Naive thymus-derived CD8-positive, alpha-beta T cell (primary cell): ENCODE measurements at places on chromosomes 4 and X. TPM values are rescaled to one million over a fixed set of nuclear protein-coding genes. Genes with fewer than 3 reads are reported as not detected.
A peak's percentile ranks its signal among the peaks of the same experiment; 100 is the strongest.

- H3K36me3 ChIP-seq, result no peaks in the 10 kb centered on the region
- peaks cover 27% of the 10 kb centered on the region for H3K4me1 ChIP-seq
- no peaks in the 10 kb centered on the region for H3K27me3 ChIP-seq
- no peak overlapping the region for H3K4me3 ChIP-seq
- H3K27ac ChIP-seq, result no peak overlapping the region
- DNase-seq, result no peak
These were observed 63.3 kb upstream of the RELL1 start for GRCh38 chr4:37749398-37749988.

Gene TLR7
- total RNA-seq, result 0.52 TPM

DNA sequence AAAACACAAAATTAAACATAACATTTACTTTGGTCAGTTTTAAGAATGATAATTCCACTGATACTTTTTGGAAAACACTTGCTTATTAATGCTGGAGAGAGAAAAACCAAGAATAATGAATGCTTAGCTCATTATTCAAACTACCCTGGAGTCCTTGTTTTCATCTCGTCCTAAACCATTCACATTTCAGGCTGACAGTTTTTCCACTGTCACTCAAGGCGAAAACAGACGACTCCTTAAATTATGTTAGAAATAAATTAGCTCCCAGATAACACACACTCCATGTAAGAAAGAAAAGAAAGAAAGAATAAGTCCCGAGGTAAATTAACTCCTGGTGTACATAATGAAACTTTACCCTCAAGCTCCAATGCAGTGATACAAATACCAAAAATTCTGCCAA is 33.5 kb downstream of the TLR10 start:
- H3K27me3 ChIP-seq, result no peaks in the 10 kb centered on the region
- H3K4me3 ChIP-seq, result no peak overlapping the region
- no peaks in the 10 kb centered on the region for H3K4me1 ChIP-seq
- H3K36me3 ChIP-seq, result peaks cover 2% of the 10 kb centered on the region
- no peak overlapping the region for H3K27ac ChIP-seq

Gene ADAM29
- total RNA-seq, result not detected

GRCh38 chr4:56654238-56654632 is 26.9 kb downstream of the HOPX start:
- peak overlapping the region; percentile 92 for H3K4me3 ChIP-seq
- H3K27ac ChIP-seq, result no peak overlapping the region

- H3K27ac ChIP-seq, result no peak overlapping the region
- no peak for DNase-seq
- H3K4me1 ChIP-seq, result peaks cover 8% of the 10 kb centered on the region
- no peak overlapping the region for H3K4me3 ChIP-seq
These were observed 53.5 kb upstream of the PRSS48 start for GRCh38 chr4:151223465-151223864.

Gene DACH2
- not detected for total RNA-seq

Gene CXCL8
- total RNA-seq, result 1.2 TPM

- H3K36me3 ChIP-seq, result no peaks in the 10 kb centered on the region
- H3K27ac ChIP-seq, result no peak overlapping the region
- H3K4me3 ChIP-seq, result no peak overlapping the region
- DNase-seq, result no peak
- H3K27me3 ChIP-seq, result no peaks in the 10 kb centered on the region
- no peaks in the 10 kb centered on the region for H3K4me1 ChIP-seq
These were observed 28.7 kb downstream of the RS1 start for GRCh38 chrX:18643243-18643642.

DNA sequence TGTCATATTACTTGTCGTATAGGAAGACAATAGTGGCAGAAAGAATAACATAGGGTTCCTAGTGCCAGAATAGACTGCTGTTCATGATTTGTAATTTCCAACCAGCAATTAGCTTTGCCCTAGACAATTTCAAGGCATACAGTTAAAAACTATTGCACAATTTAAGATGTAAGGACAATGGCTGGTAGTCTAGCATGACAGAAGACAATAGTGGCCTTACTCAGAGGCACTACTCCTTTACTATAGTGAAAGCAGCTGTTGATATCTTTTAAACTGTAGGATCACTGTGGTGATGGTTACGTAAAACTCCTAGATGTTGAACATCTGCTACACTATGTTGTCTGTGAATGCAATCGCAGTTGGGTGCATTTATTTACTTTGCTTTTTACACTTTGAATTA is 234.5 kb downstream of the RBMX2 start:
- H3K4me1 ChIP-seq, result peaks cover 3% of the 10 kb centered on the region
- H3K27me3 ChIP-seq, result no peaks in the 10 kb centered on the region
- no peak overlapping the region for H3K4me3 ChIP-seq
- DNase-seq, result no peak

DNA sequence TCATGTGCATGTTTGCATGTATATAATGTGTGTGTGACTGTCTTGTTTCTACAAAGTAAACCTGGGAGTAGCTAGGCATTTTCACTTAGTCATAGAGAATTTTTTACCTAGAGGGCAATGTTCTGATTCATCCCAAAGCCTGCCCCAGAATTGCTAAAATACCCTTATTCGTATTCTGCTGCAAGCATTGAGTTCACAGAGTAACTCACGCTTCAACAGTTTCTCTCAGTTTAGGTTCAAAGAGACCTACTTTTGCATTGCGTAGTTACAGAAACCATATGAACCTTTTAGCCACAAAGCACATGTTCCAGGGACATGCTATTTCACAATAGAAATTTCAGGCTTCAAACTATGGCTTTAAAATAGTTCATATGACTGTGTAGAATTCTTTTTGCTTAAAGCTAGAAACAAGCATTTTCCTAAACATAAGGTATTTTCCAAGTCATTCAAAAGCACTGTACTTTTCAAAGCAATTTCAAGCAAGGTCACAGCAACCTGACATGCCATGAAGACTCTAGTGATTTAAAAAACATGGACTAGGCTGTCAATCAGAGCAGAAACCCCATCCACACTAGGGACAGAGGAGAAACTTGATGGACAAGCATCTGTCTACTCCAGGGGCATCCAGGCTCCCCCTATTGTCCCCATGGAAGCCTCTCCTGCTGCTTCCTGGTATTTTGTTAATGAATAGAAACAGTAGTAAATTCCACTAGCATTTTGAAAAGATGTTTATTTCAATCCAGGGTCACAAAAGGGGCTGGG is 81.5 kb upstream of the MAPK10 start:
- H3K36me3 ChIP-seq, result no peaks in the 10 kb centered on the region
- no peak overlapping the region for H3K27ac ChIP-seq
- DNase-seq, result no peak
- no peaks in the 10 kb centered on the region for H3K4me1 ChIP-seq
- peaks cover 3% of the 10 kb centered on the region for H3K27me3 ChIP-seq

DNA sequence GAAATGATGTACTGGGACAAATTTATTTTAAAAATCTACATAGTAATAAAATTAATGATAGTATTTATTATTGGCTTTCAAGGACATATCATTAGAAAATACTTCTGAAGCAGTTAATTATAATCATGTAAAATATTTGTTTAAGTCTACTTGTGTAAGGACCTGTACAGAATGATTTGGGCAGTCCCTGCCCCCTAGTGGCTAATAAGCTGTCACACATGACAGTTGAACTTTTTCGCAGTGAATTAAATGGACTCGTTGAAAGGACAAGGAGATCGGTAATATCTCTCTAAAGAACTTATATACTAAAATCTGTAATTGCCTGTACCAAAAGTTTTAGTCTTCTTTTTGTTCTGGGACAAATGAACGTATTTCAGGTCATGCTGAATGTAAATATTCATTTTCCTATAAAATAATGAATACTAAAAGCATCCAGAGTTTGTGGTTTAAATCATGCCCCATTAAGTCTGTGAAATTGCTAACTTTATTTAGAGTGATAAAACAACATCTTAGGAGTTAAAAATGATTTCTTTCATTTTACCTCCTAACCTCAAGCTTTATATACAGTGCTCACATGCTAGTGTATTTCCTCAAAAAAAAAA is 13.6 kb downstream of the EXOC1 start:
- H3K27me3 ChIP-seq, result no peaks in the 10 kb centered on the region
- no peak overlapping the region for H3K4me3 ChIP-seq
- H3K4me1 ChIP-seq, result peaks cover 4% of the 10 kb centered on the region
- peaks cover 5% of the 10 kb centered on the region for H3K36me3 ChIP-seq
